NCI-H2227 treated with DMSO at 0.1 percent for 48 hours (cell line): ENCODE measurements at places on chromosomes 16 and 17.

- no peak for DNase-seq
Measured at GRCh38 chr16:50573947-50574744, 25.9 kb downstream of the NKD1 start.

- DNase-seq = no peak
Measured at GRCh38 chr16:49473773-49474172, 100.2 kb downstream of the C16orf78 start.

- DNase-seq = no peak
Measured at GRCh38 chr17:14579716-14580115, 278.8 kb downstream of the HS3ST3B1 start.

DNA sequence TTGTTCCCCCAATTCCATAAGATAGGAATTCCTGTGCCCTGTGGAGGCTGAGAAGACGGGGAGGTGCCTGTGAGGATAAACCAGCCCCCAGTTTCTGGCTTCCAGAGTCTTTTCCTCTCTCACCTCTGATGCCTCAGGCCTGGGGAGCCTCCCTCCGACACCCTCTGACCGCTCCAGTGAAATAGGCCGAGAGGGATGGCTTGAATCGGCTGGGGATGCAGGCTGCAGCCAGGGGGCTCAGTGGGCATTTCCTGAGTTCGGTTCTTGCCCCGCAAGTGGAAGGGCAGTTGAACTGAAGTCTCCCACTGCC is 339.4 kb downstream of the SEC14L1 start:
- no peak for DNase-seq

- DNase-seq = no peak
Measured at GRCh38 chr16:66713076-66713475, 16.5 kb upstream of the CMTM4 start.

GRCh38 chr16:75462806-75463205 is 1.7 kb downstream of the TMEM170A start:
- DNase-seq = no peak

GRCh38 chr16:31496670-31497069 is 11.5 kb downstream of the RUSF1 start:
- no peak for DNase-seq

GRCh38 chr16:84953190-84953746 is 58.1 kb downstream of the ZDHHC7 start:
- no peak for DNase-seq

DNA sequence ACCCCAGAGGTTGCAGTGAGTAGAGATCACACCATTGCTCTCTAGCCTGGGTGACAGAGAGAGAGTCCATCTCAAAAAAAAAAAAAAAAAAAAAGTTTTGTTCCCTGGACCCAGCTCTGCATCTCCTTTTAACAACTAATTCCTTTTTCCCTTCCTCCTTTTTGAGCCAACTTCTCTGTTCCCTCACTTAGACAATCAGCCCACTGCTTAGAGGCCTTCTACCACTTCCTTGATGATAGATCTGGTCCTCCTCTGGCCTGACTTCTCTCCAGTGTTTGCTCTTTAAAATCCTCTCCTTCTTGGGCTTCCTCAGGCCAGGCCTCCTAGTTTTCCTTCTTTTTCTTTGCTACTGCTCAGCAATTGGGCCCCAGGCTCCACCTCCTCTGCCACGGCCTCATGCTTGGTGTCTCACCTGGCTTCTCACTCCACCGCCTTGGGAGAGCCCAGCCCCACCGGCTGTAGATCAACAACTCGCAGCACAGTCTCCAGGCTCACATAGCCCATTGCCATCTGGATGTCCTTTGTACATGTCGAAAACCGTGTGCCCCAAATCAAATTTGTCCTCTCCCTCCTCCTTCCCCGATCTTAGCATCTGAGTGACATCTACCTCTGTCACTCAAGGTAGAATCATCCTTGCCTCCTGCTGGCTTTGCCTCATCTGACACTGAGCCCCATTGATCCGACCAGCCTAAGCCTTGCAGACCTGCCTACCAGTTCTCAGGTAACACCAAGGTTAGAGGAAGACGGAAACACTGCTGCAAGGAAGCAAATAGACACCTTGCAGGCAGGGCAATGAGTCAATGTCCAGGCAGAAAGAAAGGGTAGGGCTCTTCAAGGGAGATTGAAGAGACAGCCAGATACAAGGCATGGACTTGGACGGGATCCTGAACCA is 17.4 kb downstream of the ARHGAP27 start:
- no peak for DNase-seq

GRCh38 chr16:734981-735881 is 5.6 kb downstream of the CIAO3 start:
- no peak for DNase-seq

DNA sequence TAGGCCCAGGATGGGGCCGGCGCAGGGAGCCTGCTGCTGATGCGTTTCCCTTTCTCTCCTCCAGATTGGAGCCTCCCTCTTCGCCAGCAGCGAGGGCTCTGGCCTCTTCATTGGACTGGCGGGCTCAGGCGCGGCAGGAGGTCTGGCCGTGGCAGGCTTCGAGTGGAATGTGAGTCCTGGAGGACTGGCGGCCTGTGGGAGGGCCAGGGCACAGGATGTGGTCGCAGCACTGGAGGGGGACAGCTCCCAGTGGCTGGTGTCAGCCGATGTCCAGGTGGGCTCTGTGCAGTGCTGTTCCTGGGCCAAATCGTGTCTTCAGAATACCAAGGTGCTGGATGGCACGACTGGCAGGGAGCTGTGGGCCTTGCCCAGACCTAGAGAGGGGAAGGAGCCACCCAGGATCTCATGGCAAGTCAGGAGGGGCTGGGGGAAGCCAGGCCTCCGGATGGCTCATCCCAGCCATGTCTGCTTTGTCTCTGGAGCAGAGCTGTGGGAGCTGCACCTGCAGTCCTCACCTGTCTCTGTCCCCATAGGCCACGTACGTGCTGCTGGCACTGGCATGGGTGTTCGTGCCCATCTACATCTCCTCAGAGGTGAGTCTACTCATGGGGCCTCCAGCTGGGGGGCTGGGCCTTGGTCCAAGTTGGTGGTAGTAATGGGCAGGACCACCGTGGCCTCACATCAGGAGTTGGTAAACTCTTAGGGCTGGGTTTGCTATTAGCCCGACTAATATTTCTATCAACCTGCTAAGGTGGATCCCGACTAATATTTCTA is 7.3 kb downstream of the SLC5A10 start:
- no peak for DNase-seq

DNA sequence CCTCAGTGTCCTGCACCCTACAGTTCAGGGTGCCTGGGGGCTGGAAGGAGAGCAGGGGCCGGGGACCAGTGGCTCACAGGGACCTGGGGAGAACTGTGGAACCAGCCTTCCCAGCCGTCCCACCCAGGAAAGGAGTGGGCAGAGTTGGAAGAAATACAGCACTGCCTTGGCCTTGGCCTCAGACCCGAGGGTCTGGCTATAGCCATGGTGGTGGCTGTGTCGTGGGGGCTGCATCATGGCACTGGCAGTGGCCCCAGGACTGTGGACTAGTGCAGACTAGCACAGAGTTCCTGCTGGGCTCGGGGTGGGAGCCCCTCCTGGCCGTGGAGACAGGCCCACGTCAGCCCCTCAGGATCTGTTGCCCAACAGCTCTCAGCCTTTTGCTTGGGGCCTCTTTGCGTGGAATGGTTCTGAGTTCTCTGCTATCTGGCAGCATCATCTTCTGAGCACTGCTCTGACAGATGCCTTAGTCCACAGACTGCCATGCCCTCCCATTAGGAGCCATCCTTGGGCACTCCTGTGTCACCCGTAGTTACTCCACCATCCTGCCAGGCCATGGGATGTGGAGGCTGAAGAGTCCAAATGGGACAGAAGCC is 12.6 kb upstream of the DNASE1 start:
- no peak for DNase-seq

DNA sequence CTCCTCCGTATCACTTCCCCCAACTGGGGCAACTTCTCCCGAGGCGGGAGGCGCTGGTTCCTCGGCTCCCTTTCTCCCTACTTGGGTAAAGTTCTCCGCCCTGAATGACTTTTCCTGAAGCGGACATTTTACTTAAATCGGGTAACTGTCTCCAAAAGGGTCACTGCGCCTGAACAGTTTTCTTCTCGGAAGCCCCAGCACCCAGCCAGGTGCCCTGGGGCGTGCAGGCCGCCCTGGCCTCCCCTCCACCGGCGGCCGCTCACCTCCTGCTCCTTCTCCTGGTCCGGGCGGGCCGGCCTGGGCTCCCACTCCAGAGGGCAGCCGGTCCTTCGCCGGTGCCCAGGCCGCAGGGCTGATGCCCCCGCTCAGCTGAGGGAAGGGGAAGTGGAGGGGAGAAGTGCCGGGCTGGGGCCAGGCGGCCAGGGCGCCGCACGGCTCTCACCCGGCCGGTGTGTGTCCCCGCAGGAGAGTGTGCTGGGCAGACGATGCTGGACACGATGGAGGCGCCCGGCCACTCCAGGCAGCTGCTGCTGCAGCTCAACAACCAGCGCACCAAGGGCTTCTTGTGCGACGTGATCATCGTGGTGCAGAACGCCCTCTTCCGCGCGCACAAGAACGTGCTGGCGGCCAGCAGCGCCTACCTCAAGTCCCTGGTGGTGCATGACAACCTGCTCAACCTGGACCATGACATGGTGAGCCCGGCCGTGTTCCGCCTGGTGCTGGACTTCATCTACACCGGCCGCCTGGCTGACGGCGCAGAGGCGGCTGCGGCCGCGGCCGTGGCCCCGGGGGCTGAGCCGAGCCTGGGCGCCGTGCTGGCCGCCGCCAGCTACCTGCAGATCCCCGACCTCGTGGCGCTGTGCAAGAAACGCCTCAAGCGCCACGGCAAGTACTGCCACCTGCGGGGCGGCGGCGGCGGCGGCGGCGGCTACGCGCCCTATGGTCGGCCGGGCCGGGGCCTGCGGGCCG is 1.6 kb downstream of the HIC1 start:
- DNase-seq = no peak

DNA sequence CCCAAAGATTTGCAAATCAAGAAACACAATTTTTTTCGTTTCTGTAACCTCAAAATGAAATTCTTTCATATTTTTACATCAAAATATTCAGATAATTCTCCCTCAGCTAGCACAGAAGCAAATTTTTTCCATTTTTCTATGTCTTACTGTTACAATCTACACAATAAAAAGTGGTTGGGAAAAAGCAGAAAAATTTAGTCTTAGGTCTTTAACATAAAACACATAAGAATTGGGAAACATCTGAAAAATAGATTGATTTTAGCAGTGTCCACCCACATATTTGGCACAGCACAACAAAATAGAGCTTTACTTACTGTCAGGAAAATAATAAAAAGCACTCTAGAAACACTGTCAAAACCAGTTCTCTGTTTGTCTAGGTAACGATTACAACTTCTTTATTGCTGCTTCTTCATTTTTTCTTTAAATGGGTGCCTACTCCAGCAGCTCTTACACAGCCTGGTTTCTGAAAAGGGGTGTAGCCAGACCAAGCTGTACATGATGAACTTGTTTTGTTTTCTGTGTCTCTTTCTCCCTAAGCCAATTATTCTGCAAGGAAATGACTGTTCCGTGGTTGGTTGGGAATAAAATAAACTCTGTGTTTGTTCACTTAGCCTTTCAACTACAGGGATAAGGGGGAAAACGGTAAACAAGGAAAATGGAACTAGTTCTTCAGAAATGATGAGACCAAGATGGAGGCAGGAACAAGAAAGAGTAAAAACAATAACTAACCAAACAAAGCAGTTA is at the start of gene ABCA6:
TSS of gene ABCA6 (minus strand) at position 465 of the 744 bp plus-strand sequence. CDS start 1,192 bp downstream, outside the sequence.
- DNase-seq = no peak

- DNase-seq = no peak
Measured at GRCh38 chr17:31902693-31903092, 1.2 kb upstream of the UTP6 start.

GRCh38 chr16:2223942-2224486 is 623 bp downstream of the E4F1 start:
- no peak for DNase-seq

- no peak for DNase-seq
Measured at GRCh38 chr16:73172973-73173709, 125.2 kb upstream of the ZFHX3 start.
